ENCODE measurements at places on chromosomes 12 and 14.

DNA sequence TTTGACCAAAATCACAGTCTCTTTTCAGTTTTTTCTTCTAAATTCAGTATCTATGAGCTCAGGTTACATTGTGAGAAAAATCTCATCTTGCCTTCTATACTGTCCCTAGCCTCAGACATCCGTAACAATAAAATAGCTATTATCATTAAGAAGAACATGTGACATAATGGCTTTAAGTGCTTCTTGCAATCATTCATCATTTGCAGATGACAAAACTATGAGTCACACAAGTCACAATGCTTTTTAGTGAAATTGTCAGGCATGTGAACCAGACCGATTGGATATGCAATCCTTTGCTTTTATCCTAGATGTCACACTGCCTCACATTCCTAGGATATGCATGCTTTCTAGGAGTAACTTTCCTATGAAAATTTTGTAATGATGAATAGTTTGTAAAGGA is 313.1 kb downstream of the SLC6A15 start:
- no peak for DNase-seq

DNA sequence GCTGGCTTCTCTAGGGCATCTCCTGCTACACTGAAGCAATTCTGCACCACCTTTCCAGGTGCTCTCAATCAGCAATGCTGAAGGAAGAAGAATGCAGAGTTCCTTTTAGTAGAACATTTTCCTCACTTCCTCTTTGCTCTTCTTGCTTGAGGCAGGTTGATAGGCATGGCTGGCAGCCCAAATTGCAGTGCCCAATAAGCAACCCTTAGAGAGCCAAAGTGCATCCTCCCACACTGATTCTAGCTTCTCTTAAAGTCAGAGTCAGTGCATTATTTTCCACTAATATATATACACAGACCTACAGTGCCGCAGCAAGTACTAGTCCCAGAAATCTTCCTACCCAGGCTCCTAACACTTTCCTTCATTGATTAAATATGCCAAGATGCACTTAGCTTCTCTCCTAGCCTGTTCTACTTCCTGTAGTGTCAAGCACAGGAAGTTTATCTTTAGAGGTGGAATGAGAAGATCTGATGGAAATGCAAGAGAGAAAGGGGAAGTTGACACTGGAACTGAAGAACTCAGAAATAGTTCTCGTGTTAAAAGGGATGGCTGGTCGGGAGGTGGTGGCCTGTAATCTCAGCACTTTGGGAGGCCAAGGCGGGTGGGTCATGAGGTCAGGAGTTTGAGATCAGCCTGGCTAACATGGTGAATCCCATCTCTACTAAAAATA is 132.7 kb downstream of the SSPN start:
- DNase-seq = no peak

DNA sequence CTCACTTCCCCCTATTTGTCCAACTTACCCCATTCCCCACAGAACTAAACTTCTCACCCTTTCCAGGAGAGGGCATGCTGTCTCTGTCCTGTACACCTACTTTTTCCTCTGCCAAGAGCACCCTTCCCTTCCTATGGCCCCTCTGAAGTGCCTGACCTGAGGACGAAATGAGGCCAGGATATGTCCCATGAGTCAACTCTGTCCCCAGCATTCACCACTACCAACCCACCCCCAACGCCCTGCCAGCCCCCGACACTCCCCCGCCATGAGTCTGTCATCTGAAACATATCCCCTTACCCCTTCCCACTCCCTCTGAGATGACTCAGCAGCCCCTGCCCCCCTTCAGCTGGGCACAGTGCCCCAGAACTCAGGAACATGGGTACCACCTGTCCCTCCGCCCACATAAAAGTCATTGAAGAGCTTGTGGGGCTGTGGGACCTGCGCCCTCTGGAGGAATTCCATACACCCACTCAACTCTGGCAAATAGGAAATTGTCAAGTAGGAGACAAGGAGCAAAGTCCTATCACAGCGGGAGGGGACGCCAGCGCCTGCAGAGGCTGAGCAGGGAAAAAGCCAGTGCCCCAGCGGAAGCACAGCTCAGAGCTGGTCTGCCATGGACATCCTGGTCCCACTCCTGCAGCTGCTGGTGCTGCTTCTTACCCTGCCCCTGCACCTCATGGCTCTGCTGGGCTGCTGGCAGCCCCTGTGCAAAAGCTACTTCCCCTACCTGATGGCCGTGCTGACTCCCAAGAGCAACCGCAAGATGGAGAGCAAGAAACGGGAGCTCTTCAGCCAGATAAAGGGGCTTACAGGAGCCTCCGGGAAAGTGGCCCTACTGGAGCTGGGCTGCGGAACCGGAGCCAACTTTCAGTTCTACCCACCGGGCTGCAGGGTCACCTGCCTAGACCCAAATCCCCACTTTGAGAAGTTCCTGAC is 26.3 kb downstream of the ITGA7 start:
- DNase-seq = no peak

- no peak for DNase-seq
These were observed 137.3 kb downstream of the TTC7B start for GRCh38 chr14:90678846-90679362.

DNA sequence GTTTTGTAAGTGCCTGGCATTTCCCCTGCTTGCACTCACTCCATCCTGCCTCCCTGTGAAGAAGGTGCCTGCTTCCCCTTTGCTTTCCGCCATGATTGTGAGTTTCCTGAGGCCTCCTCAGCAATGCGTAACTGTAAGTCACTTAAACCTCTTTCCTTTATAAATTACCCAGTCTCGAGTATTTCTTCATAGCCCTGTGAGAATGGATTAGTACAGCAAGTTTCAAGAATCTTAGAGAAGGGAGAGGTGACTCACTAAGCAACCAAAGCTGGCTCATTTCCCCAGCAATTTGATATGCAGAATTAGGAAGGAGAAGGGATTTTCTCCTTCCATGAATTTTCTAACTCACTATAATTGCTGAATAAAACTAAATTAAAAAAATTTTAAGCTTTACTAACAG is 251.0 kb upstream of the FOXG1 start:
- DNase-seq = no peak

GRCh38 chr12:56437430-56438176 is 11.6 kb downstream of the TIMELESS start:
- no peak for DNase-seq

- no peak for DNase-seq
These were observed 2.0 kb downstream of the DENND5B start for GRCh38 chr12:31588976-31589375.

- no peak for DNase-seq
These were observed 85.3 kb downstream of the RFLNA start for GRCh38 chr12:124379938-124380754.

- no peak for DNase-seq
These were observed 210.1 kb upstream of the PELI2 start for GRCh38 chr14:55908106-55908505.

DNA sequence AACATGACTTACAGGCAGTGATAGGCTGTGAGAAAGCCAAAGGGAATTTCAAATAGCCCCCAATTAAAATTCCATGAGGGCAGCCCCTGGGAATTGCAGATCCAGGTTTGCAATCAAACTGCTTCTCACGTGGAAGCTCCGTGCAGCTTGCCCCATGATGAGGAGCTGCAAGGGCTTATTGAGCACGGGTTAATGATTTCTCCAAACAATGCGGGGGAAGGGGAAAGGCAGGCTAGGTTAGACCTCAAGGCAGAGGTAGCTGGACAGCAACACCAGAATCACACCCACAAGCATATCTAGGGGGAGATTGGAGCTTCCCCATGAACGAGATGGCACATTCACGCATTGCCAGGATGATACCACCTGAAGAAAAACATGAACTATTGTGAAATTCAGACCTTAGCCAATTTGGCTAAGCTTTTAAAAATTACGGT is 5.0 kb upstream of the DUSP6 start:
- DNase-seq = no peak

DNA sequence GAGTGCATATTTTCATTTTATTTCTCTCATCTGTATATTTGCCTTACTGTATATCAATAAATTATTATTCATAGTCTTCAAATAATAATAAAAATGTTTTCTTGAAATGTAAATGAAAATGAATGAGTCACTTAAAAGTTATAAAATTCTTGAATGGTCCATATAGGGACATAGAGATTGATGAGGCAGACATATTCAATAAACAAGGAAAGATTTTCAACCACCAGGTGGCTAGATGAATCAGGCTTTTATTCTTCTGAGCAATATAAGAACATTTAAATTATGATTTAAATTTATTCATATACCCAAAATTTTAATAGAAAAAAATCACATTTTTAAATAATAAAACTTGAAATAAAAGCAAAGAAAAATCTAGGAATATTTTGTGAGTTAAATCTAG is 249.5 kb downstream of the ACSS3 start:
- DNase-seq = no peak

GRCh38 chr12:55908726-55909512 is 18.8 kb downstream of the PYM1 start:
- DNase-seq = no peak

DNA sequence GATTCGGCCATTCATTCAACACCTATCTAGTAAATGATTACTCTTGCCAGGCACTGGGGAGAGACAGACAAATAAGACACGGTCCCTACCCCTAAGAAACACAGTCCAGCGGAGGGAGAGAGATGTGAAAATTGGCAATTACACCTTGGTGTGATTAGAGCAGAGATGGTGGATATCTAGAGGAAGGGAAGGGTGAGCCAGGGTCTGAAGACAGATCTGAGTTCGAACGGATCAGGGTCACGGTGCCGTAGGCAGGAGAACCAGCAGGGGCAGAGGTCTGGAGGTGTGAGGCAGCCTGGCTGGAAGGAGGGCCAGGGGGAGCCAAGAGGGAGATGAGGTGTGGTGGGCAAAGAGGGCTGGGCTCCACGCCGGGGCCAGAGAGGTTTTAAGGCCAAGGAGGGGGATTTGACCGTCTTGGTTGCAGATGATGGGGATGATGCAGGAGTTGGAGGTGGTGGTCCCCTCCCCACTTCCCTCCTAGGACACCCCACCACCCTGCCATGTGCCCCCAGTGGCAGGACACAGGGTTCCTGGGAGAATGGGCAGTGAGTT is 27.1 kb downstream of the FAM222A start:
- DNase-seq = no peak

DNA sequence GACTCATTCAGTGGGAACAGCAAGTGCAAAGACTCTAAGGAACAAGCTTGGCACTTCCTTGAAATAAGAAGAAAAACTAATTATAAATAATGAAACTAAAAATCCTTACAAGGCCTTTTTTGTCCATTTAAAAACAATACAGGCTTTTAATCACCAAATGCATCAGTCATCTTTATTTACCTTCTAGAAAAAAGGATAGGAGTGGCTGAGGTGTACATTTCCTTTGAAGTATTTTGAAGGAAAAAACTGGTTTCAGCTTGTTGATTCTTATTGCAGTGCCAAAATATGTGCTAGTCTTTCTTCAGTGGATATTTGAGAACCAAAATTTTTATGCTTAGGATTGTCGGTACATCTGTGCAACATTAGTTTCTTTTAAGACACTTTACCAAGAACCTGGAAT is 29.8 kb downstream of the MED21 start:
- DNase-seq = no peak

GRCh38 chr12:104201238-104202001 is 14.2 kb upstream of the TXNRD1 start:
- no peak for DNase-seq
